Heart left ventricle (tissue), 16 donors: ENCODE measurements at places on chromosomes 12 and 14. TPM values are rescaled to one million over a fixed set of nuclear protein-coding genes. Genes with fewer than 3 reads are reported as not detected.

- no peak for DNase-seq
Measured at GRCh38 chr14:48140804-48141203, 465.4 kb upstream of the MDGA2 start.

The RPS6KL1 gene
- 12.0 TPM for polyA plus RNA-seq

DNA sequence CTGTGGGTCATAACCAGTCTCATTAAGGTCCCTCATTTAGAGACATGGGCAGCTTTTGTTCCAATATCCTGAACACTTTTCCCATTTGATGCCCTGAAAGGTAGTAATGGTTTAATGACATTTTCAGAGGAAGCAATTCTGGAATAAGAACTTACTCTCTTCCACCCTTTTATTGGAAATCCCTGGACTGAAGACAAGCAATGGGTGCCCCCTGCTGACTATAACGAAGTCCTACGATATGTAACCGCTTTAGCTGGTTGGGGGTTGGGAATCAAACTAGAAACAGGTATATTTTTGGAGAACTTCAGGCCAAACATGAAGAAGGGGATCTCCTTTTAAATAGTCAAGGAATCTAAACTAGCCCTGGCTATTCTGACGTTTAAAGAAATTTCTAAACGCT lies 20.5 kb downstream of the SARNP start:
- DNase-seq: no peak

- DNase-seq: peak; percentile 87
Measured at GRCh38 chr12:8038659-8039114, 6.2 kb downstream of the FOXJ2 start.

- DNase-seq: no peak
Measured at GRCh38 chr14:79137045-79137430, 966.9 kb downstream of the NRXN3 start.

GRCh38 chr14:75018694-75019093 lies 16.0 kb downstream of the EIF2B2 start:
- DNase-seq: no peak

The KCNJ8 gene
- 17.0 TPM for polyA plus RNA-seq

GRCh38 chr14:102525219-102525928 lies 15.8 kb upstream of the ANKRD9 start:
- DNase-seq: no peak

GRCh38 chr12:117587631-117588287 lies 226.3 kb upstream of the NOS1 start:
- peak; percentile 38 for DNase-seq

- DNase-seq: no peak
Measured at GRCh38 chr14:99066378-99066777, 205.6 kb downstream of the BCL11B start.

The C2CD5 gene
- polyA plus RNA-seq: 11.0 TPM

DNA sequence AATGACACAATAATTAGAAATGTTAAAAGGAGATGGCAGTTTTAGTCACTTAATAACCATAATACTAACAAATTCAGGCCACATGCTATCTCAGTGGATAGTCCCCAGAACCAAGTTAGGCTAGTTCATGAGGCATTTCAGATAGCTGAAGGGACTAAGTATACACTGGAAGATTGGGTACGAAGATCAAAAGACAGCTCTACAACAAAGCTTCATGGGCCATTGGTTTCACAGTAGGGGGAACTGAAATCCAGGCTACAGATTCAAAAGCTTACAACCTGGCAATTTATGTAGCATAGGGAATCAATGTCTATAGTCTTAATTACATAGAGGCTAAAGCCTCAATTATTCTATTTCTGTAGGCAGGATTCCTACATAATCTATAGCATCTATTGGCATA lies 343.0 kb downstream of the RGS6 start:
- DNase-seq: no peak

- DNase-seq: no peak
Measured at GRCh38 chr14:24240110-24240918, 2.1 kb downstream of the TINF2 start.

DNA sequence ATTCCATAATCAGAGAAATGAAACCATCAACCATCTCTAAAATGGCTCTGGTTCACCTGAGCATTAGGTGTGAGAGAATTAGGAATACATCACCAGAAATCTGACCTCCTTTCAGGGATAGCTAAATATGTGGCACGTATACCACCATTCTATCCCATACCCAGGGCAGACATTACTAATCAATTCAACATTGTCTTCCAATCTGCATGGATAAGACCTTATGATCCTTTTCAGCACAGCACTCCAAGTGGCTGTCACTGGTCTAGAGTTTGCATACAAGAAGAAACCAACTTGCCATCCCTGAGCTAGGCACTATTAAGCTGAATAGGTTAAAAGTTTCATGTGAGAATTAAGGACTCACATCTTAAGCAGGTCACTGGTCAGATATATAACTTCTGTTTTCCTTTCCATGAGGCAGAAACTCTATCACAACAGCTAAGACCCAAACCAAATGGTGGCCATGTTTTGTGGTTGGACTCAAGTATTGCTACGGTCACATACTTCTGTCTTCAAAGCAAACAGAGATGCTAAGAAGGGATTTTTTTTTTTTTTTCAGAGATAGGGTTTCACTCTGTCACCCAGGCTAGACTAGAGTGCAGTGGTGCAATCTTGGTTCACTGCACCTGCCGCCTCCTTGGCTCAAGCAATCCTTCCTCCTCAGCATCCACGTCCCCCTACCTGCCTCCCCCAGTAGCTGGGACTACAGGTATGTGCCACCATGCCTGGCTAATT lies 249.0 kb downstream of the DPF3 start:
- DNase-seq: no peak

The CELA1 gene
- not detected for polyA plus RNA-seq
